Spleen (tissue), 13 donors: ENCODE measurements at places on chromosomes 1 and 21. TPM values are rescaled to one million over a fixed set of nuclear protein-coding genes. Genes with fewer than 3 reads are reported as not detected.

The CACHD1 gene
- 16.1 TPM for total RNA-seq

The FCGR1A gene
- total RNA-seq: 25.9 TPM

The DPYD gene
- total RNA-seq: 114 TPM

The LCE1F gene
- total RNA-seq: not detected

GRCh38 chr1:10909697-10910680, 102.5 kb upstream of the TARDBP start:
- DNase-seq: peak; percentile 88
- H3K27ac ChIP-seq: no peak overlapping the region
- H3K27me3 ChIP-seq: no peaks in the 10 kb centered on the region
- no peaks in the 10 kb centered on the region for H3K36me3 ChIP-seq

The SLC1A7 gene
- total RNA-seq: not detected

DNA sequence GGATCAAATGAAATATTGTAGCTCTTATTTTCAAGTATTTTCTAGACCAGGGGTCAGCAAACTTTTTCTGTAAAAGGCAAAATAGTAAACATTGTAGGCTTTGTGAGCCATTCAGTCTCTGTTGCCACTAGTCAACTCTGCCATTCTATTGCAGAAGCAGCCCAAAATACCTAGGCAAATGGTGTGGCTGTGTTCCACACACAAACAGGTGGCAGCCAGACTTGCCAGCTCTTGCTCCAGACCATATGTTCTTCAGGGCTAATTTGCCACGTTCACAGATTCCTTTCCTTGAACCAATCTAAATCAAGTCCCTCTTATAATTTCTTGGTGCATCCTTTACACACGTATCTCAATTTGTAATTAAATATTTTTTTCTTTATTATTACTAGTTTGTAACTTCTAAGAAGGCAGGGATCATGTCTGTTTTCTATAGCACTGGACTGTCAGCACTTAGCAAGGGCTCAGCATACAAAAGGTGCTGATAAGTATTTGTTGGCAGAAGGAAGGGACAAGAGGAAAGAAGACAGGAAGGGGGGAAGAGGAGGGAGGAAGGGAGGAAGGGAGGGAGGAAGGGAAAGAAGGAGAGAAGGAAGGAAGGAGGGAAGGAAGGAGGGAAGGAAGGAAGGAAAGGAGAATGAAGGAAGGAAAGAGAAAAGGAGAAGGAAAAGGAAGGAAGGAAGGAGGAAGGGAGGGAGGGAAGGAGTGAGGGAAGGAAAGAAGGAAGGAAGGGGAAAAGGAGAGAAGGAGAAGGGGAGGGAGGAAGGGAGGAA, 106.5 kb upstream of the EDEM3 start:
- no peaks in the 10 kb centered on the region for H3K36me3 ChIP-seq
- H3K4me3 ChIP-seq: no peak overlapping the region
- no peak for DNase-seq
- peaks cover 27% of the 10 kb centered on the region for H3K4me1 ChIP-seq
- H3K27me3 ChIP-seq: no peaks in the 10 kb centered on the region

The CYP4A11 gene
- total RNA-seq: not detected

- peaks cover 4% of the 10 kb centered on the region for H3K4me1 ChIP-seq
- H3K27ac ChIP-seq: no peak overlapping the region
- no peaks in the 10 kb centered on the region for H3K27me3 ChIP-seq
- no peak overlapping the region for H3K4me3 ChIP-seq
- DNase-seq: peak; percentile 81
- H3K36me3 ChIP-seq: no peaks in the 10 kb centered on the region
These were observed 12.8 kb upstream of the LMX1A start for GRCh38 chr1:165369255-165369848.

DNA sequence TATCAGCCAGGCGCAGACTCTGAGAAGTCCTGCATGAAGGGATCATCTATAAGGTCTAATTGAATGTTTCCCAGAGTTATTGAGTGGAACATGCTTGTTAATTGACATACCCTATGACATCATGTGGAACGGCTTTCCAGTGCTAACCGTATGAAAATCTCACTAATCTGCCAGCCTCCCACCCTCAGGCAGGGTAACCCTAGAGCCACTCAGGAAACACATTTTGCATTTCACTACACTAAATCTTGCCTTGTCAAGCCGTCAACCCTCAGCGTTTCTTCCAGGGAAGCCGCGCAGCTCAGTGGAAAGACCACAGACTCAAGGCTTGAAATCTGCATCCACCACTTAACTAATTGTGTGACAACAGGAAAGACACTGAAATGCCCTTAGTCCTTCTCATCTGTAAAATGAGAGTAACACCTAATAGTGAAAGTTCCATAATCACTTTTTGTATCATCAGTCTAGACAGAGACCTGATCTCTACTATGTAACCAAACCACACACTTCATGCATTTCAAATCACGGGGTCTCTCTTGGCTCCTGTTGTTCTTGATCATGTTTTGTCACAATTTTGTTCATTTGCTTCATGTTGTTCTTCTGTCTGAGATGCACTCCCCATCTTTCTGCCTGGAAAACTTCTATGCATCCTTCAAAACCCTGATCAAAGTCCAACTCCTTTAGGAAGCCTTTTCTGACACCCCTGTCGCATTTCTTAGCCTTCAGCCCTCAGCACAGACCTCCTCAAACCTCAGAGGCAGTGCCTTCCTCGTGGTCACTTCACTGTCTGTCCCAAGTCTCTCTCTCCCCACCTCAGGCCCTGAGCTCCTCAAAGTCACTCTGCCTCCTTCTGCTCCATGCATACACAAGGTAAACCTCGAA, 246.5 kb downstream of the TOMM20 start:
- H3K27me3 ChIP-seq: no peaks in the 10 kb centered on the region
- no peak overlapping the region for H3K4me3 ChIP-seq
- no peak for DNase-seq
- H3K4me1 ChIP-seq: peaks cover 3% of the 10 kb centered on the region
- H3K36me3 ChIP-seq: no peaks in the 10 kb centered on the region
- no peak overlapping the region for H3K27ac ChIP-seq

The OR2T2 gene
- total RNA-seq: 0.26 TPM

DNA sequence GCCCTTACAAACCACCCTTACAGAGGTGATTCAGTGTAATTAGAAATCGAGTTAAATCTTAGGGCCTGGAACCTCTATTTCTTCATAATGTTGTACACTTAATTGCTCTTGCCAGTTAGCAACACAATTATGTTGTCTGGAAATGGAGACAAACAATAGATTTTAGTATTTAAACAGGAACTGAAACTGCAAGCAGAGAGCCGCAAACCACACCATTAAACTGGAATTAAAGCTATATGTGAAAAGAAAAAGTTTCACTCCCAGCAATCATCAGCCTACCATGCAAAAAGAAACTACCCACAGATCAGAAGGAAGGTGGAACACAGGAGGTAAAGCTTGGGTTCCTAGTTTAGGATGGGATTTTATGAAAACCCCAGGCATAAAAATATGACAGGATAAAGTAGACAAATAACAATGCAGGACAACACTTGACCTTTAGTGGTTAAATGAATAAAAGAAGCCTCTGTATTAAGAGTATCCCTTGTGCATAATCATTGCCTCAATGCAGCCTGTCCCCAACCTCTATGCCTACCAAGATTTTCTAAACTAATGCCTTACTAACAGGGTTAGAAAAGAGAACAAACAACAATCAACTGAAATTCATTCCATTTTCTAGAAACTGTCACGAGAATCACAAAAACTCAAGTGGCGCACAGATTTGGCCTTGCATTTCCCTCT, 304.3 kb upstream of the ESRRG start:
- H3K36me3 ChIP-seq: no peaks in the 10 kb centered on the region
- DNase-seq: no peak
- H3K4me3 ChIP-seq: no peak overlapping the region
- no peaks in the 10 kb centered on the region for H3K4me1 ChIP-seq

DNA sequence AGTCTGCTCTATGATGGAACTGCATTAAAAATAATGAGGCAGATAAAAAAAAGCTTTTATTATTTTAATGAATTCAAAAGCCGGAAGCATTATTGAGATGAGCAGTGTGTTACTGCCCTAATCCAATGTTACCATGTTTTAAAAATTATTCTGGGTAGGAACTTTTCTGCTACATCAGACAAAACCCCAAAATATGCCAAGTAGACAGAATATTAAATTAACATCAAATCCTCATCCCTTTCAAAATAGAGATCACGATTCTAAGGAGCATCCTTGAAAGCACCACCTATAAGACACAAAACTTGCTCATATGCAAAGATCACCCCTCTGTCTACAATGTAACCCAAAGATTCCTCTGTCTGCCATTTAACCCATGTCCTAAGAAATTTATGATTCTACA, 357.5 kb downstream of the SMYD3 start:
- no peaks in the 10 kb centered on the region for H3K4me1 ChIP-seq
- no peak overlapping the region for H3K27ac ChIP-seq
- no peak for DNase-seq
- no peaks in the 10 kb centered on the region for H3K27me3 ChIP-seq
- no peaks in the 10 kb centered on the region for H3K36me3 ChIP-seq

DNA sequence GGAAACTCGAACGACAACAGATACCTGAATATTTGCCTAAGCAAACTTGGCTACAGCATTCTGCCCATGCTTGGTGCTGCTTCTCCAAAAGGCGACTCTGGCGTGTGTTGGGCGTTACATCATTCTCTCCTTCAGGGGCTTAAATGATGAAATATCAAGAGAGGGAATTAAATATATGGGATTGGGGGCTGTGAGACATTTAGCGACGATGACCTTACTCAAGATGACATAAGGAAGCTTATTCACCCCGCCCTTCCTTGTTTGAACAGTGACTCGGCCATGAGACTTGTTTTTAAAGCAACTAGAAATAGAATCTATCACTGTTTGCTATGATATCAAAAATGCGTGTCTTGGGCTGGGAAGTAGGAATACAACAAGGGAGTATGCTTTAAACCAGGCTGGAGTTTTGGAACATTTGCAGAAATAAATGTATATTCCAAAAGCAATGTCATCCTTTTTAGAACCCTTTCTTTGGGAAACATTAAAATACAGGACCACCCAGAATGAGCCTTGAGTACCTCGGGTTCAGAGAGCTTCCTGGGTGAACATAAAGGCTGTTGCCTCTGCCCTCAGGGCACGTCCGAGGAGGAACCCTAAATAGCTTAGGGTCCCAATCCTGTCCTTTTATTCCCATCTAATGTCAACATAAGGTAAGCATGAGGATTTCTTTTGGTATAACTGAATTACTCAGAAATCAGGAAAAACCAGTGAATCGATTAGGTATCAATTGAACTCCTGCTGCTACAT, 123.3 kb upstream of the SLC45A1 start:
- H3K4me3 ChIP-seq: no peak overlapping the region
- H3K4me1 ChIP-seq: no peaks in the 10 kb centered on the region
- no peak overlapping the region for H3K27ac ChIP-seq
- H3K27me3 ChIP-seq: no peaks in the 10 kb centered on the region
- no peak for DNase-seq

The AMIGO1 gene
- 8.5 TPM for total RNA-seq
